Globus pallidus (tissue), 1 donor: ENCODE measurements at places on chromosomes 11 and 22.
A peak's percentile ranks its signal among the peaks of the same experiment; 100 is the strongest.

DNA sequence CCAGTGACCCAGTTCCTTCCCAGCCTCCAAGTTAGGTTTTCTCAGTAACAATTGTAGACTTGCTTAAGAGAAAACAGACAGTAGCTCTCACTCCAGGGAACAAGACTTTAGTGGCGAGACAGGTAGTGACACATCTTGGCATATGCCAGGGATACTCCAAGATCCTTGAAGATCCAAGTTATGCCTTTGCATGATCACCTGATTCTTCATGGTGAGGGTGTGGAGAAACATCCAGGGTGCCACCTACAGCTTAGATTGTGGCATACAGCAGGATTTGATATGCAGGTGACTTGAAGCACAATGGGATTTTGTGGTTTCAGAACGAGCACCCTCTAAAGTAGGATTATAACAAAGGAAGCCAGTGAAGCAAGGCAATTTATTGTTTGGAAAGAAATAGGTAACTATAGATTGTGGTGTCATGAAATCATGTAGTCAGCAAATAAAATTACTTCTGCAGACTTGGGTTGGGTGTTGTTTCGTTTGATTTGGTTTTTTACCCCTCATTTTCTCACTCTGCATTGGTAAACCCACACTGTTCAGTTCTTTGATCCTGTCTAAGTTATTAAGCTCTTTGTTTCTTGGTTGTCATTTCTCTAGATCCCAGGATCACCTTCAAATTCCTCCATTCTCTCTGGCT is 9.2 kb downstream of the POU2AF3 start:
- DNase-seq = no peak

DNA sequence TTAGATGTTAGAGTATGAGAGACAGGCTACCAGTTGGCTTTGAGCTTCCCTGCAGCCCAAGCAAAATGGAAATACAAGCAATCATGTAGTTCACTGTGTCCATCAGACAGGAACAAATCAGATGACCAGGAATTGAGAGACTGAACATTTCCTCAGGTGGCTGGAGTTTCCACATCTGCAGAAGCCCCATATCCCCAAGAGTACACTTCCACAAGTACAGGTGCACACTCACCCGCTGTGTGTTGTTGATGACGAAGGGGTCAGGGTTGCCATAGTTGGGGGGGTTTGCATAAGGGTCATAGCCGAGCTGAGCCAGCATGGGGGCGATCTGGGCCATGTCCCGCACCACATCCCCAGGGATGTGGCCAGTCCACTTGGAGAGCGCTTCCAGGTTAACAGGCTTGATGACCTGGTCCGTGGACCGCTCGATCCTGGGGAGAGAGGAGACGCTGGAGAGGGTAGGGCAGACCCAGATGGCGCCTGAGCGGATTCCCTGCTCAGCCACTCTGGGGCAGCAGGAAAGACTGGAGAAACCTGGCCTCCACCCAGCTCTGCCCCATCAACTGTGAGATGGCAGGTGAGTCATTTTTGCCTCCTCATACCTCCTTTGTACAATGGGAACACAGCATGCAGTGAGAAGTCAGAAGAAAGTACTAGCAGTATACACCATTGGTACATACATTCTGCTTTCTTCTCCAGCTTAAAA is 23.9 kb upstream of the TFIP11 start:
- DNase-seq = no peak

- no peak for DNase-seq
Measured at GRCh38 chr11:40602866-40603552, 856.4 kb downstream of the LRRC4C start.

- no peak for DNase-seq
Measured at GRCh38 chr11:43573233-43573632, 107.3 kb upstream of the HSD17B12 start.

DNA sequence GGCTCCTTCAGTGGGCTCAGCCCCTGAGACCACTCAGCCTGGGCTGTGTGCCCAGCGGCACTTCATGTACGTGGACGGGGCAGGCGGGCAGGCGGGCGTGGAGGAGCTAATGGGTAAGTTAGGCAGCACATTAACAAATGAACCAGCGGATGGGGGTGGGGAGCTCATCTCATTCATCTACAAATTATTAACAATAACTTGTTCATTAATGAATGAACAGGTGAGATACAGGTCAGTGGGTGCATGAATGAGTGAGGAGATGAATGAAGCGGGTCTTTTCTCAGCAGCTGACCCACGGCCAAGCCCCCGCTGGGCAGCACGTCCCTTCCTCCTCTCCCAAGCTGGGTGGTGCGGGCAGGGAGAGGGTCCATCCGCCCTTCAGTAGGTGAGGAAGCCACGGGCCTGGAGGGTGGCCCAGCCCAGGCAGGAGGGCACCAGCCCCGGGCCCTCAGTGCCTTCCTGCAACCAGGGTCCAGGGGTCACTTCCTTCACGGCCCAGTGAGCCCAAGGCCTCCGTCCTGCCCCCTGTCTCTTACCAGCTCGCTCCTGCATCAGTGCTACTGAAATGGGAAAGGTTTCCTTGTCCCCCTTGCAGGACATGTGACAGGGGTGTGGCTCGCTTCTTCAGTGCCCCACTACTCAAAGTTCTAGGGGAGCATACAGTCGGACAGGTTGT is 60.5 kb upstream of the KCNQ1OT1 start:
- no peak for DNase-seq

GRCh38 chr11:90176069-90176468 is 41.6 kb downstream of the NAALAD2 start:
- DNase-seq = no peak

DNA sequence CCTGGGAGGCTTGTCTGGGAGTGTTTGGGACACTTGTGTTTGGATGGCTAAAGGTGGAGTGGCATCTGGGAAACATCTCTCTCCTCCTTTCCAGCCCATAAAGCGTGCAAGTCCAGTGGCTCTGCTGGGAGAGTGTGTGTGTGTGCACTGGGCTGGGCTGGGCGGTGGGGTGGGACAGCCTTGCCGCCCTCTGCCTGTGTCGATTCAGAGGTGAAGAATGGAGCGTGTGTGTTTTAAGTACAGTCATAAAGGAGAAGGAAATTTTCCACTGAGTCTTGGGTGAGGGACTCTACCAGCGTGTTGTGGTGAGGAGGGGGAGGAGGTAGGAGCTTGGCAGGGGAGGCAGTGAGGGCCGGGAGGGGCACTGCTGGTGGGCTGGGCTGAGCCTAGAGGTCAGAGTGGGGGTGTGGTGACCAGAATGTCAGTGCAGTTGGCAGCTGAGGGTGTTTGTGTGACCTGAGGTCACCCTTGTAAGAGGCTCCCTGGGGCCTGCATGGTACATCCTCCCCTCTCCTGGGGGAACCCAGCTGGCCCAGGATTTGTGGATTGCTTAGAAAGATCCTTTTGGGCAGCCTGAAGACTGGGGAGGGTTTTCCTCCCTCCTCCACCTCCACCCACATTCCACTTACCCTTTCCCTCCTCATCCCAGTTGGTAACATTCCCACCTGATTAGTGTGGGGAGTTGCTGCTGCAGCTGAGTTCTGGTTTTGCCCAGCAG is 1.7 kb downstream of the TIMP3 start:
- no peak for DNase-seq

DNA sequence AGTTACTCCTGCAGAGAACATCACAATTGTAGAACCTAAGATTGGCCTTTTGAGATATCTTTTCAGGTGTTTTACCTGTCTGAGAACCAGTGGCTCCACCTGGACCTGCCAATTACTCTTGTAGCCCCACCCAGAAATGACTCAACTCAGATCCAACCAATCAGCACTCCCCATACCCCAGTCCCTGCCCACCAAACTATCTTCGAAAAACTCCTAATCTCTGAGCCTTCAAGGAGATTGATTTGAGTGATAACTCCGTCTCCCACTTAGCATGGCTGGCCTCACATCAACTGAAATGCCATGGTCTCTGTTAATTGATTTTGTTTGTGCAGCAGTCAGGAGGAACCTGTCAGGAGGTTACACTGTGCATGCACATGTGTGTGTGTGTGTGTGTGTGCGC is 103.6 kb downstream of the MTNR1B start:
- no peak for DNase-seq

GRCh38 chr22:49208768-49209252 is 618.9 kb downstream of the BRD1 start:
- no peak for DNase-seq

DNA sequence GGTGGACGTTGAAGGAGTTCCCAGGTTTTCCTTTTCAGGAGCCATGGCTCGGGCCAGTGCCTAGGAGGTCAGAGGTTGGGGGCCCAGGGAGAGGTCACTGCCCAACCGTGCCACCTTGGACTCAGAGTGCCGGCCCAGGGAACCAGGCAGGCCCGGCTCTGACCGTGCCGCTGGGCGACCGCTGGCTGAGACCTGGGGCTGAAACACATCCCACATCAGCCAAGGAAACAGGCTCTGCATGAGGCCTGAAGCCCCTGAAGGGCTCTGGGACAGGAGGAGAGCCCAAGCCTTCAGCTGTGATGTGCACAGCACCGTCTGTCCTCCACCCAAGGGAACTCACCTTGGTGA is 21.9 kb upstream of the RTN4R start:
- DNase-seq = no peak

DNA sequence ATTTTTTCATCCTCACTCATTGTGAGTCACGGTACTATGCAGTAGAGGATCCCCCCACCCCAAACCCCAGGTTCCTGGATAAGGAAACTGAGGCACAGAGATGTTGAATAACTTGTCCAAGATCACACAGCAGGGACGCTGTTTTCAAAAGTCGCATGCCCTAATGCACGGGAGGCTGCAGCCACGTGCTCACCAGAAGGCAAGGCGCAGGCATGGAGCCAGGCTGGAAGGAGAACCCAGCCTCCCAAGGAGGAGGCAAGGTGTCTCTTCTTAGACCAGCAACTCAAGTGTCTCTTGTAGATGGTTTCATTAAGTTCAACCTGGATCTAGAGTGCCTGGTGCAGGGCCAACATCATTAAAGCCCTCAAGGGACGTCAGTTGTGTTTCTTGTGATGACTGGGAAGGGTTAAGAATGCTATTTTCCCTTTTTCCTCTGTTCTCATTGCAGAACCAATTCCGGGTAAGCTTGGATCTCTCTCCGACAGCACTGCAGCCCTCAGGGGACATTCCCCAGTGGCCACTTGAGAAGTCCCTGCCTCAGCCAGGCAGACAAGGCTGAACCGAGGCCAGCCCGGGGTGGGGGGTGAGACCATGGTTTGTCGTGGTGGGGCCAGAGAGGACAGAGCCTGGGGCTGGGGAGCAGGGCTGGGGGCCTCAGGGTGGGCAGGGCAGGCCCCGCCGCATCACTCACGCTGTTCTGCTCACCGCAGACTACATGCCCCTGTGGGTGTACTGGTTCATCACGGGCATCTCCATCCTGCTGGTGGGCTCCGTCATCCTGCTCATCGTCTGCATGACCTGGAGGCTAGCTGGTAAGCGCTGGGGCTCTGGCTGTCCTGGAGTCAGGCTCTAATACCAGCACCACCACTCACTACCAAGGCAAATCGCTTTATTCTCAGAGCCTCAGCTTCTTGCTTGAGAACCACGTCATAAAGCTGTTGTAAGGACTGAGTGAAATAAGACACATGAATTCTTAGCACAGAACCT is 15.7 kb downstream of the TMEM121B start:
- DNase-seq = no peak

DNA sequence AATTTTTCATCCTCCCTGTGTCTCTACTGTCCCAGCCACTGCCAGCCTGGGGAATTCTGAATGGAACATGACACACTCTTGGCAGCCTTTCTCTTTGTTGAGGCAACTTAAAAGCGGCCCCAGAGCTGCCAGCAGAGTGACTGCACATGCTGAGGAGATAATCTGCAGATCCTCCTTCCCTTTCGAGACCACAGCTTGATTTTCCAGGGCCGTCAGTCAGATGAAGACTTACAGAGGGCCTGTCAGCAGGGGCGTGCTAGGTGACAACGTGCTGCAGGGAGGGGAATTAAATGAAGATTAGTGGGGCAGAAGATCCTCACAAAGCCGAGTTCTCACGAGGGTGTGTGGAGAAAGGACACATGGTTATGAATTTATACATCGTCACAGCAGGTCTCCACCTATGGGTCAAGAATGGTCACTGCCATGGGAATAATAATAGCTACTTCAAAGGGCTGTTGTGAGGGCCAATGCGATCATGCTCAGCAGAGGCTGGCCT is 193.5 kb upstream of the PITPNB start:
- DNase-seq = peak; percentile 5

DNA sequence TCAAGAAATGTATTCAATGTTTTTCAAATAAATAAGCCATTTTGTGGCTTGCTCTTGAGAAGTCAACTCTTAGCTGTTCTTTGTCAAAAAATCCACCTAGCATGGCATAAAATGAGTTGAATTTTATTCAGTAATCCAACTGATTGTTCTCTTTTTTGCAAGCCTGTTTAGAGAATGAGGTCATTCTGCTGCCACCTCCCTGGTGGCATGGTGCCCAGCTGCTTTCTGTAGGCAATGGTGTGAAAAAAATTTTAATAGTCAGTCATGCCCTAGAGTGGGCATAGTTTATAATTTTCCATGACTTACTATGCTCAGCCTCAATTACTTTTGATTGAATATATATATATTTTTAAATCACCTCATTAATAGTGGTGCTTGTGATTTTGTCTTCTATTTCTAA is 177.2 kb downstream of the INSC start:
- peak; percentile 16 for DNase-seq

GRCh38 chr22:40436505-40437431 is 66.4 kb downstream of the SGSM3 start:
- DNase-seq = peak; percentile 65

GRCh38 chr11:100632941-100633452 is 54.1 kb upstream of the ARHGAP42 start:
- DNase-seq = peak; percentile 9

- no peak for DNase-seq
Measured at GRCh38 chr22:17130199-17130598, 9.0 kb upstream of the TMEM121B start.

- DNase-seq = no peak
Measured at GRCh38 chr11:129377739-129378138, 2.1 kb downstream of the BARX2 start.

- DNase-seq = no peak
Measured at GRCh38 chr11:73862986-73863385, 13.7 kb downstream of the COA4 start.

DNA sequence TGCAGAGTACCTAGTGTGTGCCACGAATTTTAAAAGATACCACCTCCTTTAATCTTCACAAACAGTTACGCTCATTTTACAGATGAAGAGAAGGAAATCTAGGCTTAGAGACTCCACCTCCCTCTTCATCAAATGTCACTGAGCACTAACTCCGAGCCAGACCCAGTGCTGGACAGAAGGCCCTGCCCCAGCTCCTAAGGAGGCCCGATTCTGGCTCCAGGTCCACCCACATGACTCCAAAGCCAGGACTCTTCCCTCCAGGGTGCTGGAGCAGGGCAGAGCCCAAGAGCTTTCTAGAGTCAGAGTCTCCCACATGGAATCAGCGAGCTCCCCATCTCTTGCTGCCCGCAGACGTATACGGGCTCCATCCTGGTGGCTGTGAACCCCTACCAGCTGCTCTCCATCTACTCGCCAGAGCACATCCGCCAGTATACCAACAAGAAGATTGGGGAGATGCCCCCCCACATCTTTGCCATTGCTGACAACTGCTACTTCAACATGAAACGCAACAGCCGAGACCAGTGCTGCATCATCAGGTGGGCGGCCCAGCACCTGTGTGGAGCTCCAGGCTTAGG is 27.6 kb downstream of the MYO7A start:
- DNase-seq = no peak

- DNase-seq = no peak
Measured at GRCh38 chr11:106161775-106162634, 84.5 kb downstream of the AASDHPPT start.
